ENCODE measurements at places on chromosomes 4 and X.
A peak's percentile ranks its signal among the peaks of the same experiment; 100 is the strongest.

- DNase-seq: no peak
These were observed 87.7 kb downstream of the NAP1L3 start for GRCh38 chrX:93585661-93586060.

- DNase-seq: no peak
These were observed 442 bp upstream of the MCUB start for GRCh38 chr4:109559625-109559982.

- DNase-seq: no peak
These were observed 7.0 kb downstream of the PCDH10 start for GRCh38 chr4:133156096-133156495.

DNA sequence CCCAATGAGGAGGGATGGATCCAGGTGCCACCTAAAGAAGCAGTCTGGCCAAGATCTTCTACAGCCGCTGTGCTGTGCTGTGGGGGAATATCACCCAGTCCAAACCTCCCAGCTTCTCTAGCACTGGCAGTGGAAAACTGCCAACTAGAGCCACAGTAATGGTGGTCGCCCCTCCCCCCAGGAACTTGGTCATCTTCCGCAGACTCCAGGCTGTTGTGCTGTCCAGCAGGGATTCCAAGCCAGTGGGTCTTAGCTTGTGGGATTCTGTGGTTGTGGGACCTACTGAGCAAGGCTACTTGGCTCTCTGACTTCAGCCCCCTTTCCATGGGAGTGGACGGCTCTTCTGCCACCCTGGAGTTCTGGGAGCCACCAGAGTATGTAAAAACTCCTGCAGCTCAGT, 18.2 kb downstream of the GPRASP1 start:
- DNase-seq: no peak

DNA sequence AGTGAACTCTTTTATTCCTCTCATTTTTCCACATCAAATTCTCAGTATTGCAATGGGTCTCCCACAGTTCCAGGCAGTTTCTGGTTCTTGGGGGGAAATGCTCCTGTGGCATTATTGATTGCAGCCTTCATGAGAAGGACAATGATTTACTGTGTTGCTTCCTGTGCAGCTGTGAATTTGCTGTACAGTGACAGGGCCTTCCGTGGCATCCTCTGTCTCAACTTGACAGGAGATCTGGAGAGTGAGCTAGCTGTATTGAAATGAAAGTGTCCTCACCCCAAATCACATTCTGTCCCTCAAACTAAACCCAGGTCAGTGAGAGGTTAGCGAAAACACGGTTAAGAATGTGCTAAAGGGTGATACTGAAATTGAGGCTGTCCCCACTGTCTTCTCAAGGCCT, 77.1 kb upstream of the ATOH1 start:
- DNase-seq: no peak

DNA sequence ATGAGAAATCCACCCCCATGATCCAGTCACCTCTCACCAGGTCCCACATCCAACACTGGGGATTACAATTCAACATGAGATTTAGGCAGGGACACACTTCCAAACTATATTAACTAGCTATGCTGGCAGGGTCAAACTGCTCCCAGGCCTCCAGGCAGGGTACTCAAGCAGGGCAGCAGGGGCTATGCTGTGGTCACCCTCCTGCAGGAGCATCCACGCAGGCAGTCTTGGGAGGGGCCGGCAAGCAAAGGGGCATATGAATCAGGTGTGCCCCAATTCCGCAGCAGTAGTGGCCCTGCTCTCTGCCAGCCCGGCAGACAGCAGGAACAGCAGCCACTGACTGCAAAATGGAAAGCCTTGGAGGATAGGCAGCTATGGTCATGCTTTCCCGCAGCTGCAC, 74.6 kb upstream of the PRDX4 start:
- DNase-seq: no peak

- DNase-seq: no peak
These were observed 411.1 kb downstream of the TRIML1 start for GRCh38 chr4:188550296-188550695.

DNA sequence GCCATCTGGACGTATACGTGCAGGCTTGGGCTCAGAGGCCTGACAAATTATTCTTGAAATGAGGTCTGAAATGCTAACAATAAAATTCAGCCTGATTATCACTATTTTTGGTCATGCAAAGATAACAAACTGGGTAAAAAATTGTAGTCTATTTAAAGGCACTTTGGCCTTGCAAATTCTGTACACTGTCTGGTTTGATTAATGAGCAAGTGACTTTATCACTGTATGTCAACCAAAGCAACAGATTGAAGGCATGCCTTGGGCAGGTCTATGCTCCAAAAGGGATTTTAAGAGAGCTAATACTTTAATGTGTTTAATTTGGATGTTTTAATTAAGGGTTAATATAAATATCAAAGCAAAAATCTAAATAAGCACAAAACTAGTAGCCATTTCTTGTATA, 1034.9 kb upstream of the GRID2 start:
- DNase-seq: no peak

GRCh38 chrX:10965174-10965798, 145.8 kb upstream of the HCCS start:
- DNase-seq: no peak

DNA sequence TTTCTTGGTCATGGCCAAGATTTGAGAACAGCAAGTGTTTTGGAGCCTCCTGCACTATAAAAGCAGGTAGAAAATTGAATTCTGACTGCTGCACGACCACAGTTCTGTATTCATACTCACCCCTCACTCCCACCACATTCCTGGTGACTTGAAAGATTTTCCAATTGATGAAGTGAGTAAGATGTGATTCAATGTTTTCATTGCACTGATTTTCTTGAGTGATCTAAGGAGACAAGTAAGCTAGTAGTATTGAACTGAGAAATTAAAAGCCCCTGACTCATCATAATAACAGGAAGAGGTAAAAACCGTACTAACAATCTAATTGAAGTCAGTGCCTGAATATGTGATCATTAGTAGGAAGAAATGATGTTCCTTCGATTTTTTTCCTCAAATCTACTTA, 6.1 kb upstream of the SEC24D start:
- no peak for DNase-seq

DNA sequence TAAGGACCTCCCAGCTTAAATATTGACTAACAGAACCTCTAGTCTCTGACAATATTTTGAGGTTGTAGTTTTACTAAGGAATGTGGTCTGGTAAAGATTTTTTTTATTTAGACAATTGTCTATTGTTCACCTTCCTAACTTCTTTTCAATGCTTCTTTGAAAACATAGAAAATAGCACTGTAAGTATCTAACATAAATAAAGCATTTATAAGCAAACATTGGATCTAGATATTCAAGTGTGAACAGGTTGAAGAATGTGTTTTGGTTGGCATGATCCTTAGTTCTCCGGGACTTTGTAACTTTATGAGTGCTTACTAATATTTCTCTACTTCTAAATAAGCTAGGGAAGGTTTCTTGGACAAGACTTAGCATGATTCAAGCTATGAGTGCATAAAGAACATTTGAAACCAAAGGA, 285.4 kb upstream of the ARSJ start:
- DNase-seq: no peak

DNA sequence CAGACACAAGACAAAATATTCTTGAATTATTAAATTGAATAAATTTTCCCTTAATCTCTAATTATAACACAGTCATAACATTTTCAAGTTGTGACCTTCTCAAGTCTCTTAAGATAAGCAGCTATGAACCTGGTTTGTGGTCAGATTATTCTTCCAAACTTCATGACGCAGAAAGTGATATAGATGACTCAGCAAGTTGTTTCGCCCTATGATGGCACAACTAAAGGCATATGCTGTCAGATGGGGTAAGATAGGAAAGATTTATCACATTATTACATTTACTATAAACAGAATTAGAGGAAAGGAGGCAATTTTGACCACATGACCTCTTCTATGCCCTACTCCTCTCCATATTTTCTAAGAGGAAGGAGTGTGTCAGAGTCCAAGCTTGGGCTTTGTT, 4.6 kb upstream of the DCAF12L2 start:
- DNase-seq: no peak

DNA sequence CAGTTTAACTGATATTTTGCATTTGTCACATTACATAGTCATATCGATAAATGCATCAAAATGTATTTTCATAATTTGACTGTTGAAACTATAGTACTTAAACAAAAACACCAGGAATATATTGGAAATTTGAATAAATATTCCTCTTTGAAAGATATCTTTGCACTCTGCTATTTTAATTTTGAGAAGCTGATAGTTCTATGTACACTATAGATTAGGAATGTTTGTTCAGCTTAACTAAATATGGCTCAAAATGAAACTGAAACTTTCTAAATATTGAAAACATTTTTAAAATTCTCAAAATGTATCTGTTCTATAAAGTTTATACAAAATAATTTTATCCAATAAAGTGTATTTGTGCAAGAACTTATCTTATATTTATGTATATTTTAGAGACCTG, 510.1 kb downstream of the FSTL5 start:
- DNase-seq: no peak

GRCh38 chr4:153502584-153502983, 36.4 kb downstream of the TMEM131L start:
- no peak for DNase-seq

GRCh38 chrX:69177511-69178162, 12.4 kb upstream of the PJA1 start:
- DNase-seq: no peak

DNA sequence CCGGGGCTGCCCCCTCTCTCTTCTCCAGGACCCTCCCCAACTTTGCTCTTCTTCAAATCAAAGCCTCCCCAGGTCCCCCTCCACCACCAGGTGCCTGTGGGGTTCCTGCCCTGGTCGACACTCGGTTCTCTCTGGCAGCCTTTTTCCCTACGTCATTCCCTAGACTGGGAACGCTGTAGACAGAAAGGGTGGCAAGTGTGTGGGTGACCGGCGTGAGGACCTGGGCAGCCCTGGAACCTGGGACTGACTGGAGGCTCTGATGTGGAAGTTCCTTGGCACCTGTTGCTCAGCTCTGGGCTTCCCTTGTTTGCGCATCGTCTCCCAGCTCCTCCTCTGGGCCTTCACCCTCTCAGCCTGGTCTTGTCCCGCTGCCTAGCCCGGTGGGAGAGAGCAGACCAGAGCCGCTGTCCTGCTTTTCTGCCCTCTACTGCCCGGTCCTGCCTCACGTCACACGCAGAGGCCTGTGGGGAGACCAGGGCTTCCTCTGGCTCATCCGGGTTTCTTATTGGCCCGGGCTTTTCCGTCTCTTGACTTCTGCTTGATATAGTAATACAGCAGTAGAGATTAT, 1.3 kb downstream of the TACC3 start:
- DNase-seq: no peak

DNA sequence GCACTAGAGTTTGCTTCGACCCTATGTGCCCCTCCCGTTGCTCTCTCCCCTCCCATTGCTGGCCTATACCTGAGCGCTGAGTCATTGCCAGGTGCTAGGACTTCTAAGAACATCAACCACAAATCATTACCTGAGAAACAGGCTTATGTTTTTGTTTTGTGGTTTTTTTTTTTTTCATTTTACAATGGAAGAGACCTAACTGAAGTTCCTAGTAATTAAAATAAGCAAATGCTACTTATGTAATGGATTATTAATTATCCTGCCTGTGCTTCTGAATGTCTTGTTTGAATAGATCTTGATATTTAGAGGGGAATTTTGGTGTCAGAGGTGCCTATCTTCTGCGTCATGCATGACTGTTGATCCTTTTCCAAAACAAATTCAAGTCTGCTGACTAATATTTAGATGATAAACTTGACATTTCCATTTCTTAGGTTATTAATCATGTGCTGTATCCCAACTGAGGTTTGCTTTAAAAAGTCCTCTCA, 275.4 kb upstream of the CPEB2 start:
- no peak for DNase-seq

GRCh38 chrX:47498411-47498810, 15.4 kb upstream of the ZNF41 start:
- no peak for DNase-seq

DNA sequence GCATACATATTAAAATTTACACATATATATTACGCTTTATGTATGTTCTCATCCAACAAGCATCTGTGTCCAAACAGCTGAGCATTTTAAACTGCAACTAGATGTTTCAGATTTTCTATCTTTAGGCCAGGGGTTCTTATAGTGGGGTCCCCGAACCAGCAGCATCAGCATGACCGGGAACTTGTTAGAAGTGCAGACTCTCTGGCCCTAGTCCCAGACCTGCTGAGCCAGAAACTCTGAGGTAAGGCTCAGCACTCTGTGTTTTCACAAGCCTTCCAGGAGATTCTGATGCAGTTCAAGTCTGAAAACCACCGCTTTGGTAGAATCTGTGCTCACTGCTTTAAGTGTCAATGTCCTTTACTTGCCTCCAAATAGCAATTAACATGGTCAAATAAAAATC, 266.2 kb upstream of the CASK start:
- DNase-seq: no peak

DNA sequence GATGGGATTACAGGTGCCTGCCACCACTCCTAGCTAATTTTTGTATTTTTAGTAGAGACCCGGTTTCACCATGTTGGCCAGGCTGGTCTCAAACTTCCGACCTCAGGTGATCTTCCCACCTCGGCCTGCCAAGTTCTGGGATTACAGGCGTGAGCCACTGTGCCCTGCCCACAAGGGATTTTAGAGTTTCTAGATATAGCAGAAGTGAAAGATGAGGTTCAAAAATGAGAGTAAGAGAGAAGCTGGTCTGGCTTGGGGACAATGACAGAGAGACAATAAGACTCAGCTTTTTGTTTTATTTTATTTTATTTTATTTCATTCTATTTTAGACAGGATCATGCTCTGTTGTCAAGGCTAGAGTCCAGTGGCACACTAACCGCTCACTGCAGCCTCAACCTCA, 30.6 kb downstream of the TRIM61 start:
- no peak for DNase-seq

DNA sequence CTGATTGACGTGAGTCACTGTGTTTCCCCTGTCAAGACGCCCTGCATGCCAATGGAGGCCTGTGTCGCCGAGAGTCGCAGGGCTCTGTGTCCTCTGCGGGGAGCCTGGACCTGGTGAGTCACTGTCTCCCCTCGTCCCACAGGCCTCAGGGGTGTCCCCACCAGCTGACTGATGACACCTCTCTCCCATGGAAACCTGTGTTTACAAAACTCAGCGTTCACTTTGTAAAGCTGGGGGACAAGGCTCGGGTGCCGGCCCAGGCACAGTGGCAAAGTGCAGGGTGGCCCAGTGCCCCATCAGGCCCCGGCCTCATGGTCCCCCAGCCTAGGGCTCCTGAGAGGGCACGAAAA, 21.2 kb upstream of the HGFAC start:
- no peak for DNase-seq

- no peak for DNase-seq
These were observed 77.3 kb downstream of the PHEX start for GRCh38 chrX:22109442-22109841.

- DNase-seq: no peak
These were observed 460.6 kb downstream of the NAF1 start for GRCh38 chr4:162706051-162706450.

DNA sequence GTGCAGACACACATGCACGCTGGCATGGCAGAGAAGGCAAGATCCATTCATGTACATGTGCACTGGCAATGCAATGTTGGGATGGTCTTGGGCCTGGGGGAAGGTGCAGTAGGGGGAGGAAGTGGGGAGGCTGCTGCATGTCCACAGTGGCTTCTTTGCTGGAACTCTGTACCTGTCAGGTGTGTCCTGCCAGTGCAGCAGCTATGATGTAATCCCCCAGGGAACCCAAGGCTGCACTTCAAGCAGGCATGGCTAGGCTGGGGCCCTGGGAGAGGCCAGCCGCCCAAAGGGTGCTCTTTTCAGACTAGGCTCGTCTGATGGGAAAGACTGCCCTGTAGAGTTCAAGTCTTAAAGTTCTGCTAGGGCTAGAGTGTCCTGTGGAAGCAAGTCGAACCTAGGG, 1304.0 kb downstream of the FAM133A start:
- no peak for DNase-seq

- peak; percentile 45 for DNase-seq
These were observed 170.4 kb upstream of the MAB21L2 start for GRCh38 chr4:150411520-150411919.
